ENCODE measurements at places on chromosomes 4 and X.

GRCh38 chr4:99586322-99586721 is 11.7 kb downstream of the MTTP start:
- DNase-seq: peak; percentile 60

- no peak for DNase-seq
Observed at GRCh38 chrX:74788545-74789086, 136.6 kb downstream of the NEXMIF start.

DNA sequence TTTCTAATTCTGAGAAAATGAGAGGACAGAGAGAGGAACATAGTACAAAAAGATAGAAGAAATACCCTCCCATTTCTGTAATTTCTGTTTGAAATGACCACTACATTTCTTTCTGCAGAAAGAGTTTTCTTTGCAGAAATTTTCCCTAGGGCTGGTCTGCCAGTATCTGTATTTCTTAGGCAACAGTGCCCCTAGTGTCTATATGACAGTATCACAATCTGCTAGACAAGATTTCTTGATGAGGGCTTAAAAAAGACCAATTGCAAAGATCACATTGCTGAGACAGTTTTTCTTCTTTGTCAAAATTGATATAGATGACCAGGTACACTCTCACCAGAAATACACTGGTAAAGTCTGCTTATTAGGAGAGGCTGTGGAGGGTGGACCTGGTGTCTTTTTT is 81.0 kb upstream of the ZDHHC15 start:
- peak; percentile 7 for DNase-seq

DNA sequence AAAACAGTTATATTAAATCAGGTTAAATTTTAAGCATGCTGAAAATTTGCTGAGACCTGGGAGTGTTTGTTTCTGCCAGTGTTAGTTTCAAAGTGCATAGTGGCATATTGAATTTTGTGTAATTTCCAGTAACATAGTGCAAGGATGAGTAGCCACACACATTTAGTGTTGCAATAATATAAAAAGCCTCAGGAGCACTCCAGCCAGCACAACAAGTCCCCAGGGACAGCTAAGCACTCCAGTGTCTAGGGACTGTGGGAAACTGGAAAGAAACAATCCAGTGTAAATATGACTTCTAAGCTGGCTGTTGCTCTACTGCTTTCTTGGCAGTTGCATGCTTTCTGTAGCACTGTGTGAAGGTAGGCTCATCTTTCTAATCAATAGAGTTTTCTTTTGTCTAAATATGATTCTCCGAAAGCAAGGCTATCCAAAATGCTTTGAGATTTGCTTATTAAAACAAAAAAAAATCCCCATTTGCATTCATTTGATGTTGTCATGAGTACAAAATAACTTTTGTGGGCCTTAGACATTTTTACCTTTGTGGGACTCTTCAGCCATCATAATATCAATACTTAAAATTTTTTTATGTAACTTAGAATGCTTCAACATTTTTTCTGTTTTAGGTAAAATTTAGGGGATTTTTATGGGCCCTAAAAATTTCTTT is 24.2 kb upstream of the CXCL2 start:
- peak; percentile 72 for DNase-seq

DNA sequence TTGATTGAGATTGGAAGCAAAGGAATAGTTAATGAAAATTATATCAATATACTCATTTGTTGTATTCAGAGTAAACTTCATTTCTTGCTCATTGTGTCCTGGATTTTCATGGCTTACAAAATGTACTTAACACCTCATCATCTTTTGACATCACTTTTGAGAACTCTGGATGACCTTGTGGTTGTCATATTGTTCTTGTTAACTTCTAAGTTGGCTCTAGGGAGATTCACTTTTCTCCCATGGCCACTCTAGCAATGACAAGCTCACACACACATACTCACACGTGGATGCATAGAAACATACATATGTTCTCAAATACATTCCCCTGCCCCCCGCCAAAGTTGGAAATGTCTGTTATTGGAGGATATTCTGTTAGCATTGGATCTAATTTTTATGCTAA is 15.3 kb downstream of the PHEX start:
- no peak for DNase-seq

DNA sequence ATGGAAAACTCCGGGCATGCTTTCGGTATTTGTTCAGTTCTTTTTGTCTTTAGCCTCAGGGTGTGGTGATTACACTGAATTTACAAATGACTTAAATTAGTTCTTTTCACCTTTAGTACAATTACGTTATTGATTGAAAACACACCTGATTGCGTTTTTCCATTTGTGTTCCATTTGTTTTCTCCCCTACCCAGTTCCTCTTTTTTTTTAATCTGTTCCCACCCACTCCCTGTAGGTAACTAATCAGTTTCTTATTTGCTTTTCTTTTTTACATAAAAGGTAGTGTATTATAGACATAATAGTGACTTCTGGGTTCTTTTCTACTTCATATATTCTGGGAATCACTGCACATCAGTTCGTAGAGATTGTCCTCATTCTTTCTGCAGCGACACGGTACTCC is 53.4 kb downstream of the TNIP2 start:
- DNase-seq: no peak

GRCh38 chr4:184165291-184165690 is 52.4 kb downstream of the ENPP6 start:
- DNase-seq: no peak

GRCh38 chr4:588351-588849 is 12.3 kb upstream of the TMEM271 start:
- DNase-seq: no peak

DNA sequence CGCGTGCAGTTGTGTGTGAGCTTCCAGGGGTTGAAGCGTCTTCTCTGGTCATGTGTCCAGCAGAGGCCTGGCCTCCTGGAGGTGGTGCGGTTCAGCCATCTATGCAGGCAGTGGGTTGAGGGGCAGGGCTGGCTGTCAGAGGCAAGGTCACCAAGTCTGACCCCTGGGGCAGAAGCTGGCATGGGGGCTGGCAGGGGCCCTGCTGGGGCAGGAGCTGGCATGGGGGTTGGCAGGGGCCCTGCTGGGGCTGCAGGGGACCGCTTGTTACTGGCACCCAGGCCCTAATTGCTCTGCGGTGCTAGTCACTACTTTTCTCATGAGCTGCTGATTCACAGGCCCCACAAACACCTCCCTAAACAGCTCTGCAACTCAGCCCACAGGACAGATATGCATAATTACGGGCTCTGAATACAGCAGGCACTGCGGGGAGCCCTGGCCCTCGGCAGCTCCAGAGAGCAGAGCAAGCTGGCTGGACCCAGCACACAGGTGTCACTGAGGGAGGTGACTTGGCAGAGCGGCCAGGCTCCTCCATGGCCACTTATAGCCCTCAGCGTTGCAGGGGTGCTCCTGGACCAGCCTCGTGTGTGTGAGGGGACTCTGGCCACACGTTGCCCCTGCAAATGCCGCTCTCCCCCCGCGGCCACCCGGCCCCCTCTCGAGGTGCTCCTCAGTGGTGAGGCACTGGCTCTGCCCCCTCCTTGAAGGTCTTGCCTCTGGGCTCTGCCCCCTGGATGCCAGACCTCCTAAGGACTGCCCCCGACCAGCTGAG is 32.7 kb downstream of the CPLX1 start:
- no peak for DNase-seq

DNA sequence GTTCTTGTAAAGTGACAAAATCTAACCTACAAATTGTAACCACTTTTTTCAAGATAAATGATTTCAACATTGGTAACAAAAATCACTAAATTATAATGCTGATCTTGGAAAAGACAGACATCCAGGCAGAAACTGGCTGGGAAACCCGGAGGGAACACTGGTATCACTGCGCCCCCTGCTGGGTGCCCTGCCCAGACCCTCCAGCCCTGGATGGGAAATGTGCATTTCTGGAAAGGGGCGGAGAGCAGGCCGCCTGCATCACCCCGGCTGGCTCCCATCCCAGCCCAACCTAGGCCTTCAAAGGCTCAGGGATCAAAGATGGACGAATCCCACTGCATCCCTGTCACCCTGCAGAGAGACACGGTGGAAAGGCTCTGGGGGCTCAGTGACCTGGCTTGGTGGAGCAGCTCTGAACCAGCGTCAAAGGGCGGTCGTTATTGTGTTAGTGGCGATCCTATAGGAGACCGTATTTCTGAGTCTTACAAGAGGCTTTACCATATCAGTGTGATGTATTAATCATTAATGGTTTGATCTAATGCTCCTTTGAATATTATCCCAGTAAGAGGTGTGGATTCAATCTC is 37.3 kb downstream of the ACOX3 start:
- DNase-seq: peak; percentile 5

DNA sequence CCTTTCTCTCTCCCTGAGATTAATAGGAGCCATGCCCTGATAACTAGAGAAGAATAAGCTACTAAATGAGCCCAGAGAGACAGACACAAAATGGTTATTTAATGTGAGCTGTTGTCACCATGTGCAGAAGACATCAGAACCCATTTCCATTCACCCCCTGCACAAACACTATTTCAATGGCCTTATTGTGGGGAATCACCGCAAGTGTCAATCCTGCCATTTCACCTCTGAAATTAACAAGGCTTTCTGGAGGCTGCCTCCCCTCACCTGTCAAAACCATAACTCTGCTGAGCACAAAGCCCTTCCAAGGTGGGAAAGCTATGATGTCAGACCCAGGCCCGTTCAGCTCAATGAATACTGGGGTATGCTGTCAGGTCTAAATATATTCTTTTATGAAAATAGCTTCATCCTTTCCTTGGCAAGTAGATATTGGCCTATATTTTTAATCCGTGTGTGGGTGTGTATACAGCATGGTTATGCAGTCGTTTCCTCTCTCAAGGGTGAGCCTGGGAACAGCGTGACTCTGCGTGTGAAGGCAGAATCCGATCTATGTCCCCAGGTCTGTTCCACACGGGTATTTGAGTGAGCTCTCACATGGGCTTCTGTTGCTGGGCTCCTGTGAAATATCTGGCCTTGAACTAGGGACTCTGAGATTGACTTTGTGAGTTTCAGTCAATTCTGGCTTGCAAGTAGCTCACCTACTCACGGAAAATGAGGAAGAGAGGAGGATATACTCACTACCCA is 266.3 kb downstream of the FBXW7 start:
- DNase-seq: no peak

DNA sequence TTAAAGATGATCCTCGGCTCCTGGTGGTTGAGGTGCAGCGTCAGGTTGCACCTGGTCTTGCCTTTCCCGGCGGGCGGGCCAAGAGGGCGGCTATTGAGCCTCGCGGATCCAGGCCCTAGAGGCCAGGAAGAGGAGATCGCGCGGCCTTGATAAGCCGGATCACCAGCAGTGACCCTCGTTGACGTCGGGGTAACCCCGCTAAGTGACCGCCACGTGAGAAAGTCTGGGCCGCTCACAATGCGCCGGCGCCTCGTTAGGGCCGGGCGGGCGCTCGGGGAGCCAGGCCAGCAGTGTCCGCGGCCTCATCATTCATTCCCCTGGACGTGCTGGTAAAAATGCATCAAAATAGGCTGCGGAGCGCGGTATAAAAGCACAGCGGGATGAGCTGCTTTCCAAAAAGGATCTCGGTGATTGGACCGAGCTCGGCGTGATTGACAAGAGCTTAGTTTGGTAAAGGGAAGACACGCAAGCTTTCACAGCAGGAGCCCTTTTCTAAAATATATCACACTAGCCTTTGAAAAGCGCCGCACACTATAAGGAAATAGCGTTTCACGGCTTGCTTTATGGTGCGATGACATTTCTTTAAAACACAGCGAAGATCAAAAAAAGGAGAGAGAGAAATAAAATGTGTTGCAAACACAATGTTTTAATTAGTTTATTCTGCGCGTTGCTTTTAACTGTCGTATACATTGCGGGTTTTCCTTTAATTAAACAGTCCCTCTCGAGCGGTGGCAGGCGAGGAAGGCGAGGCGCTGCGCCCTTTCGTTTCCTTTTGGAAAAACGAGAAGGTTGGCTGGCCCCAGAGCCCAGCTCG is 15.9 kb upstream of the ZIC3 start:
- DNase-seq: no peak

GRCh38 chr4:18932730-18933339 is 911.3 kb upstream of the LCORL start:
- DNase-seq: no peak

GRCh38 chr4:7466904-7467303 is 32.2 kb upstream of the PSAPL1 start:
- no peak for DNase-seq

DNA sequence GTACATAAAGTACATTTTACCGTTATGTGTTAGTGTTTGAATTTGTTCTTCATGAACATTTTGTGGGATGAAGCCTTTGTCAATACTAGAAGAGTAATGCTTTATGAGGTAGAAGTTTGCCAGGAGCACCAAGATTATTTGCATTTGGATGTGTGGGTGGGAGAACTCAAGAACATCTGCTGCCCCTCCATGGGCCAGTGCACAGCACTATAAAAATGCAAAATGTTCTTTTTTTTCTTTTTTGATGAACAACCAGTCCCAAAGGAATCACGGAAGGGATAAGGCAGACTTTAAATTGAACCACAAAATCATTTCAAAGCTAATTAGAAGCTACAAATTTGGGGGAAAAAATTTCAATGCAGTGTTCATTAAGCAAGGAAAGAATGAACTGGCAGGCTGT is 300.3 kb upstream of the NWD2 start:
- DNase-seq: no peak

All from NCI-H1436 (cell line).